ENCODE measurements at places on chromosomes 5 and 9.

DNA sequence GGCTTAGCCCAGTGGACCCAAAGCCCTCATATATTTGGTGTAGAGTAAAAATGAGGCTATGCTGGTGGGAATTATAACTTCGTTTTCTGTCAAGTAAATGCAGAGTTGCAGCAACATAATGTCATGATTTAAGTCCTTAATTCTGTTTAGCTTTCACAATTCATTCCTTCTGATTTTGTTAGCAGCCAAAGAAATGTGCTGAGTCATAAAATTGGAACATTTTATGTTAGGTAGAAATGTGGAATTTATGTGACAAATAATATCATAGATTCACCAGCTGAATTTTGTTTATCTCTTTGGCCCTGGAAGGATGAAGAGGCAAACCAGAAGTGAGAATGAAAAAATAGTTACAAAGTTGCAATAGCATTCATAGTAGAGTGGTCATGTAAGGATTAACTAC, 247.0 kb downstream of the TRPM3 start:
- DNase-seq, result no peak

GRCh38 chr5:140977003-140977402, 10.7 kb downstream of the PCDHAC2 start:
- no peak for DNase-seq

DNA sequence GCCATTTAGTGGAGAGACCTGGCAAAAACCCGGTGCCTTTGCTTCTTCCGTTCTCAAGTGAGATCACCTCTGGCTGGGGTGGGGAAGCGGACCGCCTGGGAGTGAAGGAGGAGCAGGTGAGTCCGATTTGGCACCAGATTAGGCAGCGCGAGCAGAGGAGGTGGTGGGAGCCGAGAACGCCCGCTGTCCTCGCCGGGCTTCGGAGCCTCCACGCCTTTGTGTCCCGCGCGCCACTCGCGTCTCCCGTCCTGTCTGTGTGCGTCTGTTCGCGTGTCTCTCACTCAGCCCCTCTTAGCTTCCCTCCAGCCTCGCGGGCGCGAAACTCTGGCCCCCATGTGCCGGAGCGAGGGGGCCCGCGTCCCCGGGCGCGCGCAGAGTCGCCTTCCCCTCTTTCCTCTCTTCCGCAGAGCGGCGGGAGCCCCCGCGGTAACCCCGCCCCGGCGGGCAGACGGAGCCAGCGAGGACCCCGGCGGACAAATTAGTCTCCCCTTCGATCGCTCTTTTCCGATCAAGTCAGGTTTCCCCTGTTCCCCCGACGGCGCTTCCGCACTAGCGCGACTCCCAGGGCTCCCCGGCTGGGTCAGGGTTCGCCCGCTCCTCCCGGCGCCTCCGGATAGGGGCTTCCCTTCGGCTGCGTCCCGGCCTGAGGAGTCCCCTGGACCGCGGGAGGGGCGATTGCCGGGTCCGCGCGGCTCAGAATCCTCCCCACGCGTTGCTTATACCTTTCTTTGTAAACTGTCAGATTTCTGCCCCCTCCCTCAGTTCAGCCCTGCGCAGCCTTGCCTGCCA, 7.1 kb downstream of the POU4F3 start:
- no peak for DNase-seq

DNA sequence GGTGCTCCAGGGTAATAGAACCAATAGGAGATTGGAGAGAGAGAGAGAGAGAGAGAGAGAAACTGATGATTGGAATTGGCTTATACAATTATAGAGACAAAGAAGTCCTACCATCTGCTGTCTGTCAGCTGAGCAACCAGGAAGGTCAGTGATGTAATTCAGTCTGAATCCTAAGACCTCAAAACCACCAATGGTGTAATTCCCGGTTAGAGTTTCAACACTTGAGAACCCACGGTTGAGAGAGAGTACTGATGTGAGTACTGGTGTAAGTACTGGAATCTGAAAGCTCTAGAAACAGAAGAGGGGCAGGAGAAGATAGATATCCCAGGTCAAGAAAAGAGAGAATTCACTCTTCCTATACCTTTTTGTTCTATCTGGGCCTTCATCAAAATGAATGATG, 775.8 kb downstream of the EFNA5 start:
- DNase-seq, result no peak

- no peak for DNase-seq
Observed at GRCh38 chr5:10403829-10404228, 37.9 kb upstream of the ROPN1L start.

DNA sequence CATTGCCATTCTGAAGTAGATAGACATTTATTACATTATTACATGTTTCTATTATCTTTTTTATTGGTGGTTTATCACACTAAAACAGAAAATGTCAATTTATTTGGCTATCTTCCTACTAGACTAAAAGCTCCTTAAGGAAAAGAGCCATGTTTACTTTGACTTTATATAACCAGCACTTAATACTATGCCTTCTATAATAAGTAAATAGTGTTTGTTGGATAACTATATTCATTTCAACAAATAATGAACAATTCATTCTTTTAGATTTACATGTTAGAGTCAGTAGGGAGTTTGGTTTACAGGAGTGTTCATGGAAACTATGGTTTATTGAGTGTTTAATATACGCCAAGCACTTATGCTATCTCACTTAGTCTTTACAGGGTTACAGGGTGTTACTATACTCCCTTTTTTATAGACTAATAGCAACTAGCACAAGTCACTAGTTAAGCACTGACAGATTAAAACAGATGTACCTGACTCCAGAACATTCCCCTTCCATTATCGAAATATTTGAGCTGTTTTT, 7.3 kb downstream of the PPIP5K2 start:
- no peak for DNase-seq

- DNase-seq, result no peak
Observed at GRCh38 chr9:34125681-34126206, 754 bp downstream of the DCAF12 start.

DNA sequence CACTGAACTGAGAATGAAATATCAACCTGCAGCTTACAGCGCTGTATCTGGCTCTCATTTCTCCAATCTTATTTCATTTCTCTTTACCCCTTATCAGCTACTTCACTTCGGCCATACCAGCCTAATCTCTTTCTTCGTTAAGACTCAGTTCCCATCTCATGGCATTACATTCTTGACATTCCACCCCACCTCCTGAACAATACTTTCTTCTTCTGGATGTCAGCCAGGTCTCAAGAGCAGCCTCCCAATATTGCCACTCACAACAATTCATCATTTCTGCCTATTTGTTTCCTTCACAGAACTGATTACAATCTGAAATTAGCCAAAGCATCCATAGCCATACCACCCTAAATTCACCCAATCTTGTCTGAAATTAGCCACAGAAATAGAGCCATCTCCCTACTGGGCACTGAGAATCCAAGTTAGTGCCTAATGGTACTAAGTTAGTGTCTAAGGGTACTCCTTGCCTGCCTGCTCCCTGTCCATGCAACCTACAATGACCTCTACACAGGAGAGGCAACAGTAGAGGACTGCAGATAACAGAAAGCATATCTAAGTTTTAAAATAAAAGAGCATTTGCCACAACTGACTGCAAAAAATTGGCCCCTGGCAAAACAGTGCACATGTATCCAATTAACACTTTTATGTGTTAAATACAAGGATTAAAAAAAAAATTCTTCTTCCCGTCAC, 35.2 kb downstream of the SETX start:
- DNase-seq, result no peak

DNA sequence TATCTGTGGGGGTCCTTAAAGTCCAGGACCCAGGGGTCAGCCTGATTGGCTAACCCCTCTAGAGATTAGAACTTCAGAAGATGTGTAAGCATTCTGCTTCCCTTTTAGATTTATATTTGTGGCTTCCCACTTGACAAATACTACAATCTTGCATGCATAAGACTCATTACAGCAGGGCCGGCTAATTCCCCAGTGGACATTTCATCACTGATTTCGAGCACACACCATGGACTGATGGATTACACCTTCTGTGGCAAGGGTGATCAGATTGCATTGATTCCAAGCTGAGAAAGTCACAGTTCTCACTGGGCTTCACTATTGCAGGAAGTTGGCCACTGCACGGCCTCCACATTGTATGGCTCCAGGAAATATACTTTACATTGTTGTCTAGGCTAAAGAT, 65.8 kb upstream of the DAPK1 start:
- DNase-seq, result no peak

All from GDM1 (cell line).